ENCODE measurements at places on chromosomes 16 and 17. TPM values are rescaled to one million over a fixed set of nuclear protein-coding genes. Genes with fewer than 3 reads are reported as not detected.

DNA sequence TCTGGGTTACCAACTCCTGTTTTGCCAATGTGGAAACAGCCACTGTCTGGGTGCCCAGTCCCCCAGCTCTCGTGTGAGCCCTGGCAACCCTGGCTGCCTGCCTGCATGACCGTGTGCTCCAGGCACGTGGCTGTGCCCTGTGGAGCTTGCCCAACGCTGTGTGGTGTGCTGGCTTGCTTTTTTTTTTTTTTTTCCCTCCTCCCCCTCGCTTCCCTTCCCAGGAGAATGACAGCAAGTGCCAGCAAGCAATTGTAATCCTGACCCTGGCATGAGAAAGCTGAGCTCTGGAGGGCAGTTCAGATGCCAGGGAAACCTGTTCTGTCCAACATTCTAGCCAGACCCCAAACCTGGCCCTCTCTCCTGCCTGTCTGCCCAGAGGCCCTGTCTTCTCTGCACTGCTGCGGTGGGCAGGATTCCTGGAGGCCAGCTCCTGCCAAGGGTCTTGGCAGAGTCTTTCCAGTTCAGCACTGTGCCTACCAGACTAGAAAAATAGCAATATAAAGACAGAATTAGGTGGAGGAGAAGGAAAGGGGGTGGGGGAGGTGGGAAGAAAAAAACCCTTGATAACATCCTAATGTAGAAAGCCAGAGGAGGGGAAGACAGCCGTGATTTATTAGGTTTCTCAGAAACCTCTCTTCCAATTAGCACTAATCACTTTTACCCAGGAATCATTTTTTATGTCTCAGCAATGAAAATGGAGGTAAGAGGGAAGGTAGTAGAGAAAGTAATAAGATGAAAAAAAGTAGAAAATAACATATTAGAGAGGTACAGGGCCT, 9.0 kb downstream of the HLF start:
- peaks cover 38% of the 10 kb centered on the region for H3K27me3 ChIP-seq
- no peak for DNase-seq
- H3K4me1 ChIP-seq: no peaks in the 10 kb centered on the region
- H3K36me3 ChIP-seq: no peaks in the 10 kb centered on the region
- H3K27ac ChIP-seq: no peak overlapping the region
- H3K4me3 ChIP-seq: no peak overlapping the region

The GFAP gene
- total RNA-seq: not detected

GRCh38 chr17:49157784-49158183, 25.2 kb downstream of the B4GALNT2 start:
- no peaks in the 10 kb centered on the region for H3K4me1 ChIP-seq
- no peaks in the 10 kb centered on the region for H3K36me3 ChIP-seq
- H3K27ac ChIP-seq: no peak overlapping the region
- no peak for DNase-seq
- peaks cover 36% of the 10 kb centered on the region for H3K27me3 ChIP-seq

The SHPK gene
- 9.2 TPM for total RNA-seq

DNA sequence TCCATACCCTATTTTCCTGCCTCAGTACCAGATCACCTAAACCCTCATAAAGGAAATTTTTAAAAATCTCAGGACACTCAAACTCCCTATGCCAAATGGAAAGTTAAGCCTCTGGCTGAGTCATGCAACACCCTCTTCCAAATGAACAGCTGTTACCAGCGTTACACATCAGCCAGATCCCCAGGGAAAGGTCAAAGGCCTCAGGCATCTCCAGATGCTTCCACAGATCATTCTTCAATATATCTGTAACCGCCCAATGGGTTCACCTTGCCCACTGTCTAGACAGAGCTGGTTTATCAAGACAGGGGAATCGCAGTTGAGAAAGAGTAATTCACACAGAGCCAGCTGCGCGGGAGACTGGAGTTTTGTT, 29.1 kb upstream of the SHCBP1 start:
- H3K27ac ChIP-seq: no peak overlapping the region
- H3K4me1 ChIP-seq: no peaks in the 10 kb centered on the region
- no peaks in the 10 kb centered on the region for H3K27me3 ChIP-seq
- peaks cover 3% of the 10 kb centered on the region for H3K36me3 ChIP-seq
- DNase-seq: no peak

DNA sequence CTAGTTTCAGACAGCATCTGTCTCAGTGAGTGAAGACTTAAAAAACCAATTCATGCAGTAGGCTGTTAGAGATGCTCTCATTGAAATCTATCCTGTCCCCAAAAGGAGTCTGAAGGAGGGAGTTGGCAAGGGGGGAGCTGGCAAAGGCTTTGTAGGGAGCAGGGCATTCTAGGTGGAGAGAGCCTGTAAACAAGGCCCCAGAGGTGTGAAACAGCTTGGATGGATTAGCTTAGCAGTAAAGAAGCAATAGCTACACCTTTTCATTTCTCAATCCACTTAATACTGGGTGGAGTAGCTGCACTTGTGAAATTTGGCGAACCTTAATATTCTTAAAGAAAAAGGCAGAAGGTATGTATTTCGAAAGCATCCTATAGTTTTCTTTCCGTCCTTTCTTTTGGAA, 61.8 kb downstream of the KSR1 start:
- DNase-seq: no peak
- no peaks in the 10 kb centered on the region for H3K36me3 ChIP-seq
- H3K4me1 ChIP-seq: peaks cover 61% of the 10 kb centered on the region
- no peaks in the 10 kb centered on the region for H3K27me3 ChIP-seq

The OR3A3 gene
- not detected for total RNA-seq

DNA sequence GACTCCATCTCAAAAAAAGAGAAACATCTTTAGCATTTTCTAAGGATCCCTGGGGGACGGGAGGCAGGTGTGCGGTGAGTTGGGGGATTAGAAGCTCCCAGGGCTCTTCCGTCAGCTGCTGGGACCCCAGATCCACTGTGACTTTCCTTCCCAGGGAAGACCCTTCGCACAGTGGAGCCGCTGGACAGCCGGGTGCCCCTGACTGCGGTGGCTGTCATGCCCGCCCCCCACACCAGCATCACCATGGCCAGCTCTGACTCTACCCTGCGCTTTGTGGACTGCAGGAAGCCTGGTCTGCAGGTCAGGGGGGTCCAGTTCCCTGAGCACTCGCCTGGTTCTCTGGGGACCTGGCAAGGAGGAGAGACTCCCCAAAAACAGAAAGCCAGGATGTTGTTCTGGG, 7.3 kb upstream of the SERPINF2 start:
- no peaks in the 10 kb centered on the region for H3K36me3 ChIP-seq
- H3K27me3 ChIP-seq: no peaks in the 10 kb centered on the region
- DNase-seq: no peak
- no peak overlapping the region for H3K4me3 ChIP-seq
- H3K4me1 ChIP-seq: peaks cover 14% of the 10 kb centered on the region

The SEC14L1 gene
- total RNA-seq: 175 TPM

DNA sequence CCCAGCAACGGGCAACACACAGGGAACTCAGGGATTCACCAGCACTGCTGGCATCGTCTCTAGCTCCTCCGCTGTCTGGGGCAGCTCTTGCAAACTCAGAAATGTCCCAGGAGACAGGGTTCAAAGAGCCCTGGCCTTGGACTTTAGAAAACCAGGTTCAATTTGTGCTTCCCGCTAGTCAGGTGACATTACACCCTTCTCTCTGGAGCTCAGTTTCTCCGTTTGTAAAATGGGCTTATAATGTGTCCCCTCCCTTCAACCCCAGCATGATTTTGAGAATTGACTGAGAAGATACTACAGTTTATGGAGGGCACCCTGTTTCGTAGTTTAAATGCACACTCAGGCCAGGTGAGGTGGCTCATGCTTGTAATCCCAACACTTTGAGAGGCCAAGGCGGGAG, 1.9 kb upstream of the MYCBPAP start:
- no peaks in the 10 kb centered on the region for H3K36me3 ChIP-seq
- no peaks in the 10 kb centered on the region for H3K27me3 ChIP-seq
- peaks cover 53% of the 10 kb centered on the region for H3K4me1 ChIP-seq

The ABCC11 gene
- total RNA-seq: 0.17 TPM

- peaks cover 23% of the 10 kb centered on the region for H3K36me3 ChIP-seq
- H3K4me1 ChIP-seq: peaks cover 4% of the 10 kb centered on the region
- DNase-seq: no peak
Measured at GRCh38 chr16:48547530-48547929, 62.5 kb downstream of the N4BP1 start.

The TSR3 gene
- total RNA-seq: 44.8 TPM

GRCh38 chr16:58832386-58832895, 98.3 kb upstream of the GOT2 start:
- H3K4me3 ChIP-seq: no peak overlapping the region
- no peak for DNase-seq
- H3K4me1 ChIP-seq: no peaks in the 10 kb centered on the region

DNA sequence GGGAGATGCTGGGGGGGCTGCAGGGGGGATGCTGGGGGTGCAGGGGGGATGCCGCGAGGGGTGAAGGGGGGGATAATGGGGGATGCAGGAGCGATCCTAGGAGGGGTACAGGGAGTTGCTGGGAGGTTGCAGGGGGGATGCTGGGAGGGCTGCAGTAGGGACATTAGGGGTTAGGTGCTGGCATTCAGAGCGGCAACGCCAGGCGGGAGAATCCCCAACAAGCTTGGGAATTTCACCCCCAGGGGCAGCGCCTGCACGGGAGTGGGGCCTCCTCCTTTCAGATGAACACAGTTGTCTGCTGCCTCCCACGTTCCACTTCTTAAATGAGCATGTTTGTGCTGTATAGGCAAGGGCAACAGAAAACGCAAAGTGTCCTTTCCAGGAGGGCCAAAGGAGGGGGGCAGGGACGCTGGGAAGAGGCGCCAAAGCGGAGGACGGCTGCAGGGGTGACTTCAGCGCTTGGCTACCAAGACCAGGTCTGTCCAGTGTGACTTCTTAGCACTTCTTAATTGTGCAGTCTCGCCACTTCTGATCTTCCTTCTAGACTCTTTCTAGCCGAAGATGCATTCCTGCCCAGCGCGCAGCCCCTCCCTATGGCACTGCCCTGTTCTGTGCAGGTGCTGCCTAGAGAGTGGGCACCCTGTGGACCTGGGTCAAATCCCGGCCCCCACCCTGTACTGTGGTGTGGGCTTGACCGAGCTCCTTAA, 2.0 kb upstream of the SLC6A4 start:
- peak overlapping the region; percentile 31 for H3K4me3 ChIP-seq
- H3K27ac ChIP-seq: no peak overlapping the region
- DNase-seq: no peak
- H3K27me3 ChIP-seq: peaks cover 78% of the 10 kb centered on the region
- peaks cover 31% of the 10 kb centered on the region for H3K4me1 ChIP-seq

DNA sequence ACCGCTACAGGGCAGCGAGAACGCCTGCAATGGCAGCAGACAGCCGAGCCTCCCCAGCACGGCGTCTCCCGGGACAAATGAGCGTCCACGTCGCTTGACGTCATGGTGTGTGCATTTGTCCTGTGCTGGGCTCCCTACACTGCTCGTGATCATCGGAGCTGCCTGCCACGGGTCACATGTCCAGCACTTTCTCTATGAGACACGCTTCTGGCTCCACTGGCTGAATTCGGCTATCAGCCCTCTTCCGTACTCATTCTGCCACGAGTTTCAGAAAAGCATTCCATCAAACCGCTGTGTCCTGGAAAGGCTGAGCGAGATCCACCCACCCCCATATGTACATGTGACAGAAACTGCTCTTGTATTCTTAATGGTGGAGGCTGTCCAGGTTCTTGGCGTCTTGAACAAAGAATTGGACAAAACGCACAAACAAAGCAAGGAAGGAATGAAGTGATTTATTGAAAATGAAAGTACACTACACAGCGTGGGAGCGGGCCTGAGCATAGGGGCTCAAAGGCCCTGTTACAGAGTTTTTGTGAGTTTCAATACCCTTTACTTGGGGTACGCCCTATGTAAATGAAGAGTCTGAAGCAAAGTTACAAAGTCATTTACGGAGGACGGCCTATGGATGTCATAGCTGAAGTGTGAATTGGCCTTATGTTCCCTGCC, 28.5 kb upstream of the SHCBP1 start:
- no peak for DNase-seq
- peaks cover 5% of the 10 kb centered on the region for H3K36me3 ChIP-seq
- no peak overlapping the region for H3K4me3 ChIP-seq

The CRISPLD2 gene
- 0.38 TPM for total RNA-seq

DNA sequence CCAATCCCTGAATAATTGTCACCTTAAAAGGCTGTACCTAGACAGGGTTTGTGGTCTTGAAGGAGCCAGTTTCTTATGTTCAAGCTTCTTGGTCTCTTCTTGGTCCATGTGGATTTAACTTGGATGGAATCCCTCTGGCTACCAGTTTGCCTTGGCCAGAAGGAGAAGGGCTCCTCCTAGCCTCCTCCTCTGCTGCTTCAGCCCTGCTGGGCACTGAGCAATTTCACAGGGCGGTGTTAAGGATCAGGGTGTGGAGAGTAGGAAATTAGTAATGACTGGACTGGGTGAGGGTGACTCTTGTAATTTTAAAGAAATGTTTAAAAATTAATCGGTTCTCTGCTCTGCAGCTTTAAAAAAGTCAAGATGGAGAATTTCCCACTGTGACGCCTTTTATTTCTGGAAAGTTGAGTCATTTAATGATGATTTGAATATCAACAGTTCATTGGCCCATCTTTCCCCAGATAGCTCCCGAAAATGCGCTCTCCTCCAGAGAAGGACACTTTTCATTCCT, 96.4 kb downstream of the MSI2 start:
- H3K27me3 ChIP-seq: no peaks in the 10 kb centered on the region
- H3K36me3 ChIP-seq: peaks cover 7% of the 10 kb centered on the region

The TAF15 gene
- 312 TPM for total RNA-seq

The HBA1 gene
- total RNA-seq: not detected

The ANKS4B gene
- total RNA-seq: not detected

DNA sequence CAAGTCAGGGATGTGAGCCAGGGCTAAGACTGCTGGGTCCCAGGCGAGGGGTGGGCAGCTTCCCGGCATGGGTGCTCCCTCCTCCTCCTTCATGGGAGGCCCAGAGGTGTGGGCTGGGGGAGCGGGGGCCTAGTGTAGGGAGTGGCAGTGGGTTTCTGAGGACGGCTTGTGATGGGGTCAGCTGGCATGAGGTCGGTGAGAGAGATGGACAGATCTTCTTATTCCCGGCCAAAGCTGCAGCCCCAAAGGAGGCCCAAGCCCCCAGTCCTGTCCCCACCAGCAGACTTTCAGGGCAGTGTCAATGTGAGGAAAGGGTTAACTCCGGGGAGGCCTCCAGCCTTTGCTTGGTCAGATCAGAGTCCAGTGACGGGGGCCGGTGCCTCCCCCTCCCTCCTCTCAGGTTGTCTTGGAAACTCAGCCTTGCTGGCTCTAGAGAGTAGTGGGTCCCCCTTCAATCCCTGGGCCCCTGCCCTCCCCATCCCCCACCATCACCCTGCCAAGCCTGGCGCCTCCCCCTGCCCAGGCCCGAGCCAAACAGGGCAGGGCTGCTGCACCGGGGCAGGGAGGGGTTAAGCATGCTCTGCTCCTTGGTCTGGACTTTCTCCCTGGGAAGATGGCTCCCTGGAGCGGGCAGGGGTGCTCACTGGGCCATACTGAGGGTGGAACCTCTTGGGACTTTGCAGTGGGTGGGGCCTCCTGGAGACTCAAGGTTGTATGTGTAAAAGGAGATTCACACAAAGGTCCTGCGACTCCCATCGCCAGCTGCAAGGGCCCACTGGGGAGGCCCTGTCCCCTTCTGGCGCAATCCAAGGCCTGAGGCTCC, 12.4 kb downstream of the NAT9 start:
- DNase-seq: no peak
- peaks cover 9% of the 10 kb centered on the region for H3K36me3 ChIP-seq
- no peaks in the 10 kb centered on the region for H3K27me3 ChIP-seq
- peaks cover 12% of the 10 kb centered on the region for H3K4me1 ChIP-seq

The FLOT2 gene
- total RNA-seq: 141 TPM

- H3K27me3 ChIP-seq: no peaks in the 10 kb centered on the region
- H3K36me3 ChIP-seq: no peaks in the 10 kb centered on the region
- no peak for DNase-seq
- H3K4me1 ChIP-seq: no peaks in the 10 kb centered on the region
- H3K4me3 ChIP-seq: no peak overlapping the region
- H3K27ac ChIP-seq: no peak overlapping the region
Measured at GRCh38 chr17:41657176-41657754, 31.4 kb upstream of the EIF1 start.

Data from activated T-cell treated with anti-CD3 and anti-CD28 coated beads, Interleukin-2, amount 50 U/mL, for 72 hours (primary cell).